ENCODE measurements at places on chromosomes 7 and 10.

- no peak for DNase-seq
Observed at GRCh38 chr10:121596689-121597503, 1.3 kb downstream of the FGFR2 start.

GRCh38 chr7:13107291-13107690 is 419.9 kb downstream of the ARL4A start:
- DNase-seq = no peak

- DNase-seq = no peak
Observed at GRCh38 chr7:132125096-132125495, 451.2 kb downstream of the PLXNA4 start.

- no peak for DNase-seq
Observed at GRCh38 chr7:69534461-69535041, 63.7 kb upstream of the AUTS2 start.

DNA sequence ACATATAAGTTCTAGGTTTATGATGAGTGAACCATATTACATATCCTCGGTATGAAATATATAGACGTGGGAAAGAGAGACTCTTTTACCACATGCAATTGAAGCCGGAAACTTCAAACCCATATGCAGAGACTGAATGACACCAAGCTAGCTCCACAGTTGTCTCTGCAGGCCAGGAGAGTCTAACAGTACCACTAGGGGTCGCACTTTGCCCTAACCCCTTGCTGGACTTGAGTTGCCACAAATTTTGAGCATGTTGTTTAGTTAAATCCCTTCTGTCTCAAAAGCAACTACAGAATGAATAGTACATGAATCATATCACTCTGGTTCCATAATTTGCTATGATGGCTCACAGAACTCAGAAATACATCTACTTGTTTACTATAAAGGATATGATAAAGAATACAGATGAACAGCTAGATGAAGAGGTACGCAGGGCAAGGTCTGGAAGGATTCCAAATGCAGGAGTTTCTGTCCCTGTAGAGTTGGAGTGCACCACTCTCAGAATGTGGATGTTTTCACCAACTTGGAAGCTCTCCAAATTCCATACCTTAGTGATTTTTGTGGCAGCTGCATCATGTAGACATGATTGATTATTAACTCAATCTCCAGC is 112.4 kb upstream of the YAE1 start:
- peak; percentile 47 for DNase-seq

DNA sequence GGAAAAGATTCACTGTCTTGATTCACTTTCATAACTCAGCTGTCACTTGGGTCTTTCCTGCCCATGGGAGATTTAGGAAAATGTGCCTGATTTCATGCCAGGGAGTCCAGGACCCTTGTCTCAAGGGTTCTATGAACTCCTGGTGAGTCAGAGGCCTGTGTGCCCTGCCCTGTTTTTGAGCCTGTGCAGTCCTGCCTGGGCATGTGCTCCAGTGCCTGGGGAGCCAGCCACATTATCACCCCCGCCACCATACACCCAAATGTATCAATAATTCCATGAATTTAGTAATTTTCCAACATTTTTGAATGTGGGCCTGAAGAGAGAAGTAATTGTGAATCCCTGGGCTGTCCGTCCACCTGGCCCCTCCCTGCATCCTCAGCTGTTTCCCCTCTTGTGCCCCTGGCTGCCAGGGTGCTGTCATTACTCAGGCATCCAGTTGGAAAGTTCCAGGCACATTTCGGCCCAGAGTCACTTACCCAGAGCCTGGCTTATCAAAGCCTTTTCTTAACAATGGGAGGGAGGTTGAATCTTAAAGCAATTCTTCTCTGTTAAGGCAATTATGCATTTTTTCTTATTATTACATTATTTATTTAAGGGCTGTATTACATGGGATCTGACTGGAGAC is 287.8 kb upstream of the CDC14C start:
- DNase-seq = no peak

DNA sequence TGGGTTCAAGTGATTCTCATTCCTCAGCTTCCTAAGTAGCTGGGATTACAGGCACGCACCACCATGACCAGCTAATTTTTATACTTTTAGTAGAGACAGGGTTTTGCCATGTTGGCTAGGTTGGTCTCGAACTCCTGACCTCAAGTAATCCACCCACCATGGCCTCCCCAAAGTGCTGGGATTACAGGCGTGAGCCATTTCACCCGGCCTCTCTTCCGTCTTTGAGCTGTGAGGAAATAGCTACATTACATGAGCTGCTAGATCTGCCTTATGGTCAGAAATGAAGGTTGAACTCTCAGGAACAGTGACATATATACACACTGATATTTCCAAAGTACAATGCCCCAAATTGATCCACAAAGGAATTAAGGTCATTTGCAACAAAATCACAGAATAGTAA is 2.4 kb downstream of the BLVRA start:
- DNase-seq = no peak

DNA sequence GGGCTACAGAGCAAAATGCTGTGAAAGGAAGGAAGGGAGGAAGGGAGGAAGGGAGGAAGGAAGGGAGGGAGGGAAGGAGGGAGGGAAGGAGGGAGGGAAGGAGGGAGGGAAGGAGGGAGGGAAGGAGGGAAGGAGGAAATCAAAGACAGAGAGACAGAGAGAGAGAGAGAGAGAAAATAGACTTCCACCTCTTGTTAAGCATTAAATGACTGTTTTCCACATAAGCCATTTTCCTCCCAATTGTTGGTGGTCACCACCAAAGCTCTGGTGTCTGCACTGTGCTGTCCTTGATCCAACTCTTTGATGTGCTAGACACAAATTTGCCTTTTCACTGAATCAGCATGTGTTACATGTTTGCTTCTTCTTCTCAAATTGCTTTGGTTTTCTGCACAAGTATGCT is 90.7 kb upstream of the INHBA start:
- no peak for DNase-seq

- DNase-seq = no peak
Observed at GRCh38 chr10:12941966-12942365, 59.5 kb downstream of the CCDC3 start.

- DNase-seq = no peak
Observed at GRCh38 chr10:8230902-8231301, 176.4 kb downstream of the GATA3 start.

DNA sequence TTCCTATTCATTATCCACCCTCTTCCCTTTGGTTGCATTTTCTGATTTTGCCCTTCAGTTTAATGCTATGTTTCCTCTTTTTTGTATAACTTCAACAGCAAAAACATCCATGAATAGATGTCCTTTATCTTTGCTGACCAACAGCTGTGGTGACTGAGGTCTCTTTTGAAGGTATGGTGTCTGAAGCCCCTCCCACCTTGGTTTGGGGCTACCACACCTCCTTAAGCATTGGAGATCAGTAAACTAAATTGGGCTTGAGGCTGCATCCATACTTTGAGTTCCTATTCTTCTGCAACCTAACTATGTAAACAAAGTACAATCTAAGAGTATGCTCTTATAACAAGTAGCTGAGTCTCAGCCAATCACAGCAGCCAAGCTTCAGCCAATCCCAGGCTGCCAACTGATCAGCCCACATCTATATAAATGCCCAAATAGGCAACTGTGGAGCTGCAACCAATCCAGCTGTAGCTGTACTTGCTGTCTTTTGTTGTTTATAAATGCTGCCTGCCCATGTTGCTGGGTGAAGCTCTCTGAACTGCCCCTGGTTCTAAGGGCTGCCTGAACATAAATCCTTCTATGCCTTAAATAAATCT is 69.4 kb upstream of the PDLIM1 start:
- no peak for DNase-seq

GRCh38 chr7:133429371-133429770 is 176.5 kb downstream of the EXOC4 start:
- DNase-seq = no peak

DNA sequence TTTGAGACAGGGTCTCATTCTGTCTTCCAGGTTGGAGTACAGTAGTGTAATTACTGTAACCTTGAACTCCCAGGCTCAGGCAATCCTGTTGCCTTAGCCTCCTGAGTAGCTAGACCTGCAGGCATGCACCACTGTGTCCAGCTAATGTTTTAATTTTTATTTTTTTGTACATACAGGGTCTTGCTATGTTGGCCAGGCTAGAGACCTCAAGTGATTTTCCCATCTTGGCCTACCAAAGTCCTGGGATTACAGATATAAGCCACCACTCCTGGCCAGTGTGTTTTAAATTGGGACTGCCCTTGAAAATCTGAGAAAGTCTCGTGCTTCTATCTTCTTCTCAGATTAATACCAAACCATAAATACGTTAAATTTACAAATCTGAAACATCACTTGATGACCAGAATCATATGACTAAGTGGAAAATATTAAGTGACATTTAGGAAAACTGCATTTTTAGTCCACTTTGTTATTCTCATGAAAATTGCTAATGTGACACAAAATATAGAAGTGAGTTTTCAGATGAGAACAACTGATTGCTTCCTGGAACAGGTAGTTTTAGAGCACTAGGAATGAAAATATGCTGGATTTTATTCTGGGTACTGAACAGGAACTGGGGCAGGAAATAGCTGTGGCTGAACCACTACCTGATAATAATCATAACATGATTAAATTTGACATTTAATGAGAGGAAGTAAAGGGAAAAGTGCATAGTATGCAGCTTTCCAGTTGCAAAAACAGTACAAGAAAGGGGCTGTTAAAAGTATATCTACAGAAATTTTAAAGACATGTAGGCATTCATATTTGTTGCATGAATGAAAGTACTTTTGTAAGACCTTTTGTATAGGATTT is 4.2 kb downstream of the PHTF2 start:
- DNase-seq = no peak

- no peak for DNase-seq
Observed at GRCh38 chr10:16965344-16965616, 148.1 kb upstream of the RSU1 start.

DNA sequence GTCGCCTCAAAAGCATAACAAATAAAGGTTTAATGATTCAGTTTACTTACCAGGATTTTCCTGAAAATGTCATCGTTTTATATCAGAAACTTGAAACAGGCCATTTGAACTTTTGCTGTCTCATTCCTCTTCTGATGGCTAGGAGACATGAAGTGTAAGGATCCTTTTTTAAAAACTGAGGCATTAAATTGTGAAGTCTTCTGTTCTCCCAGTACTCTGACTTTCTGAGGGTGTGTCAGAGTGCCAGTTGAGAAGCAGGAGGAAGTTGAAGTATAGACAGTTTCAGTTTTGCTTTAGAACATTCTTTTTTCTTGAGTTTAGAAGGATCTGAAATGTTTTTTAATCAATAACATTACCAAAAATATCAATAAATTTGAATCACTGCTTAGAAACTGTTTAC is at the start of gene SAMD9L:
Gene SAMD9L, minus strand, starts transcription at position 242 of the 400 bp plus-strand sequence. CDS start 12,414 bp downstream, outside the sequence.
- DNase-seq = no peak

- no peak for DNase-seq
Observed at GRCh38 chr10:131511391-131511790, 199.9 kb upstream of the TCERG1L start.

DNA sequence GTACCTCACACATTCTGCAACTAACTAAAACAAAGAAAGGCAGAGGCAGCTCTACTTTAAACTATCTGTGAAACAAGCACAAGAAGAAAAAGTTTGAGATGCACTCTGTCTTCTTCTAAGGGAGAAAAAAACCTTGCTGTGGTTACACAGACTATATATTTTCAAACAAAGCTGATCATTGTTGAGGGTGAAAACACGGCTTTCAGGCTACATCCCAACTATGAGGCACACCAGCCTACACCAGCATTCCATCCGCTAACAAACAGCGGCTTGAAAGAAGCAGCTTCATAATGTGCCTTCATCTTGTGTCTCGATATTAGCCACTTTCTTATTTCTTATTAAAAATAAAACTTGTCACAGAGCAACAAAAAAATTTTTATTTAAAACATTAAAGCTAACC is 79.1 kb downstream of the USP6NL start:
- DNase-seq = no peak

GRCh38 chr10:28127881-28128280 is 129.0 kb upstream of the ODAD2 start:
- no peak for DNase-seq

DNA sequence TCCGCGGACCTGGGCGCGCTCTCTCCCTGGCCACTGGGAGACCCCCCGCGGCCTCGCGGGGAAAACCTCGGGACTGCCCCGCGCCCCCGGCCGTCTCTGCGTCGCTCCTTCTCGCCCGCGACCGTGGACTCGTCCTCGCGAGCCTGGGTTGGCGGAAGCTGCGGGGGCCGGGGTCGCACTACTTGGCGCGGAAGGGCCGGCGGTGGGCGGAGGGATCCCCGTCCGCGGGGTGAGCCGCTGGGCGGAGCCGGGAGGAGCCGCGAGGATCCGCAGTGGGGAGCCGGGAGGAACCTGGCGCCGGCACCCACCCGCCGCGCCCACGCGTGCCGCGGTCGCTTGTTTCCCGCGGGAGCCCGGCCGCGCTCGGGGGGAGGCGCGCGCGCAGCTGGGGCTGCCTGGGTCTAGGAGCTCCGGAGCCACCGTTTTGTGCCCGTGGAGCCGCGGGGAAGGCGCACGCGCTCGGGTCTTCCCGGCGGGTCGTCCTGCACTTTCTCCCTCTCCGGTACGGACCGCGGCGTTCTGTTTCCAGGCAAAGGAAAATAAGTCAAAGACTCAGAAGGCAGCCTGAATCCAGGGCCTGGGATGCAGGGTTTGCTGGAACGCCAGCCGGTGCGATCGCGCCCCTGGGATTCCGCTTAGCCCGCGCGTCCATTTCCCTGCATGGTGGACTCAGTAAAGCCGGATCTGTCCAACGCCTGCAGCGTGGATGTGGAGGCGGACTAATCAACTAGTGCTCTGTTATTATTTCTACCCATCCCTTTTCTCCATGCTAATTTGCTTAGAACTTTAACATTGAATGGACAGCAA is 28.7 kb upstream of the KMT2C start:
- peak; percentile 68 for DNase-seq

DNA sequence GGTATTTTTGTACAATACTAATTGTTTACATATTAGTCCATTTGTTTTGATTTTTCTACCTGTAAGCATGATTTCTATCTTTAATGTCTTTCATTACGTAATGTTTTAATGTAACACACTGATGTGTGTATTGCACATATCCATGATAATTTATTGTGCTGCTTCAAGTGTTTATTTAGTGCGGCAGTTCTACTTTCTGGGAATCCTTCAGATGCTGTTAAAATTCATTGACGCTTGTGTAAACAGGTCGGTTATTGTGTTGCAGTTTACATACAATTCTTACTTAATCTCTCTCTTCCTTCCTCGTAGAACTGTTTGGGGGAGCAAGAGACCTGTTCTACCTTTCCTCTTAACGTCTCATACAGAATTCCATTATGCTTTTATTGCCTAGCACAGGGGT is 6.9 kb downstream of the TMEM60 start:
- DNase-seq = no peak

DNA sequence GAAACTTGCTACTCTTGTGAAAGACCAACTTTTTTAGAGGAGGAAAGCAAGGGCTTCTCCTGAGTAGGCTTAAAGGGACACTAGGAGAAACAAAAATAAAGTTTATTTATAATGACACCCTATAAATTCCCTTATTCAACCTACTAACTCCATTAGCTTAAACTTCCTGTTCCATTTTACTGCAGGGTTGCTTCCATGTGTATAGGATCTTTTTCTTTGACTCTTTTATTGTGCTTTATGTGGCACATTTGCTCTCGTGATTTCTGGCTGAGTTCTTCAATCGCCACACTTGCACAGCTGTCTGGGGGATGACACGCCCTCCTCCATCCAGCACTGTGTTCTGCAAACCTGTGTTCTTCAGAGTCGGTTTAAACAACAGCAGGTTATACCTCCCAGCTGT is 225.7 kb upstream of the NPVF start:
- no peak for DNase-seq

All from activated CD4-positive, alpha-beta T cell treated with anti-CD3 and anti-CD28 coated beads for 4 hours (primary cell).